Fibroblast of the aortic adventitia (primary cell): ENCODE measurements at places on chromosomes 2 and 18.
A peak's percentile ranks its signal among the peaks of the same experiment; 100 is the strongest.

DNA sequence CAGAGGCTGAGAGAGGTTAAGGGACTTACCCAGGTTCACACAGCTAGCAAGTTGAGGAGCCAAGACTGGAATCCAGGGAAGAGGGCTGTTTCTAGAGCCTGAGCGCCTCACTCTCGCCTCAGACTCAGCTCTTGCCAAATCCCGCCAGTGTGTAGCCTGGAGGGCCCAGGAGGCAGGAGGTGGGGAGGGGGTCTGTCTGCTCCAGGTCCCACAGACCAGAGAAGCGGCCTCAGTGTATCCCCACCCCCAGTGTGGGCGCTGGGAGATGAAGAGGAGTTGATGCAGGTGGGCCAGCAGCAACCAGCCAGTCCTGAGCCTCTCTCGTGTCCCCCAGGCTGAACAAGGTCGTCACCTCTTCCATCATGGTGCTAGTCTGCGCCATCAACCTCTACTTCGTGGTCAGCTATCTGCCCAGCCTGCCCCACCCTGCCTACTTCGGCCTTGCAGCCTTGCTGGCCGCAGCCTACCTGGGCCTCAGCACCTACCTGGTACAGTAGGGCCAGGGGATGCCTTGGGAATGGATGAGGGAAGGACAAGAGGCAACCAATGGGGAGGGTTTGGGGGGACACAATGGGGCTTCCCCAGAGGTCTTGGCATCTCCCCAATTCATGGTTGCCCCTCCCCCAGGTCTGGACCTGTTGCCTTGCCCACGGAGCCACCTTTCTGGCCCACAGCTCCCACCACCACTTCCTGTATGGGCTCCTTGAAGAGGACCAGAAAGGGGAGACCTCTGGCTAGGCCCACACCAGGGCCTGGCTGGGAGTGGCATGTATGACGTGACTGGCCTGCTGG lies 5.2 kb upstream of the CTDSP1 start:
- DNase-seq, result no peak

DNA sequence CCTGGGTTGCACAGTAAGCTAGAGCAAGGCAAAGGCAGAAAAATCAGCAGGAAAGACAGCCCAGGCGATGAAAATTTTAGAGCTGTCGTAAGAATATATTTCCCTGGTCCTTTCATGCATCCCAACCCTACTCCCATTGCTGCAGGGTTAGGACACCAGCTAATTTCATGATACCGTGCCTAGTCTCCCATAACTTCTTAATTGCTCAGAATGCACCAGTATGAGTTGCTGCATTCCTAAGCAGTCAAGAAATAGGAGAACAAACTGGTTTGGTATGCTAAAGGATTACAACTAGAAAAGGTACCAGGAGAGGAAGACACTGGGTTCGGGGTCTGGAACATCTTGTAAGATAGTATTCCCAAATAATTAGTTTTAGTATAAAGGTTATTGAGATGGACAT lies 269.4 kb upstream of the NRXN1 start:
- no peak for DNase-seq

DNA sequence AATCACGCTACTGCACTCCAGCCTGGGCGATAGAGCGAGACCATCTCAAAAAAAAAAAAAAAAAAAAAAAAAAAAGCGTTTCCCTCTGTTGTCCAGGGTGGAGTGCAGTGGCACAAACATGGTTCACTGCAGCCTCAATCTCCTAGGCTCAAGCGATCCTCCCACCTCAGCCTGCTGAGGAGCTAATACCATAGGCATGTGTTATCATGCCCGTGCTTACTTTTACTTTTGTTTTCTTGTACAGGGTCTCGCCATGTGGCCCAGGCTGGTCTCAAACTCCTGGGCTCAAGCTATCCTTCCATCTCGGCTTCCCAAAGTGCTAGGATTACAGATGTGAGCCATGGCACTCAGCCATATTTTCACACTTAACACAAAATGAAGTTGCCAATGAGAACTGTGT lies 37.5 kb downstream of the PSME4 start:
- DNase-seq, result no peak

GRCh38 chr2:161414042-161415033 lies 1.8 kb upstream of the TBR1 start:
- DNase-seq, result peak; percentile 33

GRCh38 chr2:47211497-47212011 lies 56.4 kb upstream of the STPG4 start:
- no peak for DNase-seq

- DNase-seq, result peak; percentile 30
These were observed 9.7 kb upstream of the OTOS start for GRCh38 chr2:240149943-240150784.

DNA sequence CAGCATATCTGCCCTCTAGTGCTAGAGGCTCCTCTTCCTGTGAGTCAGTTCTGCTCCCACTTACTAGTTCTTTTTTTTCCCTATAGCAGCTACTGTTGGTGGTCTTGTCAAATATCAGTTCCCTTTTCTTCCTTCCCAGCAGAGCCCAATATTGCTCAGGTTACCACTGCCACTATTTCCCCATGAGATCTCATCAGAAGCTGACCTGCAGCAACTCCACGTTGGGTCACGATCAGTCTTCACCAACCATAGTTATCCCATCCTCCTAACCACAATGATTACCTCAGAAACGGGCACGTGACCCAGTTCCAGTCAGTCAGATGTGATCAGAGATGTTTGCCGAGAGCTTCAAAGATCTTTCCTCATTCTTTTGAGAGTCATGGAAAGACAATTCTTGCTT lies 59.7 kb upstream of the CAPN13 start:
- DNase-seq, result no peak

- DNase-seq, result no peak
These were observed 95.7 kb downstream of the NEDD4L start for GRCh38 chr18:58139459-58140386.

DNA sequence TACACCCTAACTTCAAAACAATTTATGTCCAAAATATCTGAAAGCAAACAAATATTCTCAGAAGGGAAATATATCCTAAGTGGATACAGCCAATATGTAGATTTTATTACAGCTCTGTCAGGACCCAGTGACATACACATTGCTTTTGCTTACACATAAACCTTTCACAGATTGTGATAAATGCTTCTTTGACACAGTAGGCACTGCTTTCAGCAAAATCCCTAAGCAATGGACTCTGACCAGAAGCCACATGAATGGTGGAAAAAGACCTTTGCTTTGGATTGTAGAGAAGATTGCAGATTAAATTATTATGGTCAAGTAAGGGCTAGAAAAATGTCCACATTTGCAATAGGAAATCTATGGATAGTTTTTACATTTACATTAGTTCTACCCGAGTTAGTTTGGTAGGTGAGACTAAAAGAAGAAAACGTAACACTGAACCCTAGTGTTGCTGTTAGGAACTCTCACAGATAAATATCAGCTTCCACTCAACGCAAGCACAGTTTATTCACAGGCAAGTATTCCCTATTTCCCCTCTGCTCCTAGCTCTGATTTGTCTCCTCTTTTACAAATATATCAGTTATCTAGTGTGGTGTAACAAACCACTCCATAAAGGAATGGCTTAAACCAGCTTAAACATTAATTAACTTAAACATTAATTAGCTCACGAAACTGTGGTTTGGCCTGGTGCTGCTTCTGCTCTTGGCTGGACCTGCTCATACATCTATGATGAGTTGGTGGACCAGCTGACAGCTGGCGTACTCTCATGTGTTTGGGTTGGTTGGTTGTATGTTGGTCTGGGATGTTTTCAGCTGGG lies 23.6 kb upstream of the SERPINE2 start:
- DNase-seq, result no peak

- no peak for DNase-seq
These were observed 14.1 kb upstream of the KLF11 start for GRCh38 chr2:10028988-10029874.

DNA sequence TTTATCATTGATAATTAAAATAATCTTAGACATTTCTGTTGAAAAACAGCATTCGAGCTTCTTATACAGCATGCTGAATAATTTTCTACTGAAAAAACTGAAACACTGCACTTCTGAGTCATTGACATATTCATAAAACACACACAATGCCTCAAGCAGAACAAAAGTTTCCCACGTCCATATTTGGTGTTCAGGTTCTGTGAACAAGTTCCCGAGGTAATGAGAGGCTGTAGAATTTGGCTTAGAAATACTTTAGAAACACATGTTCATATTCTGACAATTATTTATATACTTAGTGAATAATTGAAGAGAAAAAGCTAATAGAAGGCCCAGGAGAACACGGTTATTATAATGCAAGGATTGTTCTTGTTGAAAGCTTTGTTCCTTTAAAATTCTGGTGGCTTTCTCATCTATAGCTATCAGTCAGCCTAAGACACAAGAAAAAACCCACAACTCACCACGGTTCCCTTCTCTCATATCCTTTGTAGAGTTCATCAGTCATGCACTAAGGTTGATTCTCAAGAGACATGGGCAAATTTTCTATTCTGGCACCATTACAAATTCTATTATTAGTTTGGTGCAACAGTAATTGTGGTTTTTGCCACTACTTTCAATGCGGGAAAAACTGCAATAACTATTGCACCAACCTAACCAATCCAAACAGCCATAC lies 194.4 kb downstream of the TMX3 start:
- DNase-seq, result peak; percentile 53

DNA sequence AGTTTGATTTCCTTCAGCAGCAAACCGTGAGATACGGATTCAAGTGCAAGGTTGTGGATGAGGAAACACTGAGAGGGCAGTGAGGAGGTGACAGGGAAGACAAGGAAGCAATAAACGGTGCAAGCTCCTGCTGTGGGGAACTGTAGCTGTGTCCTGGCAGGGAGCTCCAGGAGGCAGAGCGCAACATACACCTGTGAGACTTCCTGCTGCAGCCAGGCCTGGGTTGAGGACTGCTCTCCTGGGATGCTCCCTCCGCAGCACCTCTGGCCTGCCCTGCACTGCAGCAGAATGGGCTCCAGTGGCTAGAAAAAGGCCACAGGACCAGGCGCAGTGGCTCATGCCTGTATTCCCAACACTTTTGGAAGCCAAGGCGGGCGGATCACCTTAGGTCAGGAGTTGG lies 85.5 kb downstream of the MRO start:
- DNase-seq, result no peak

- no peak for DNase-seq
These were observed 32.4 kb downstream of the KCNK3 start for GRCh38 chr2:26724784-26725520.

GRCh38 chr2:113080134-113080533 lies 12.4 kb downstream of the IL1F10 start:
- DNase-seq, result peak; percentile 46

GRCh38 chr2:121288454-121289231 lies 3.6 kb upstream of the TFCP2L1 start:
- DNase-seq, result no peak

DNA sequence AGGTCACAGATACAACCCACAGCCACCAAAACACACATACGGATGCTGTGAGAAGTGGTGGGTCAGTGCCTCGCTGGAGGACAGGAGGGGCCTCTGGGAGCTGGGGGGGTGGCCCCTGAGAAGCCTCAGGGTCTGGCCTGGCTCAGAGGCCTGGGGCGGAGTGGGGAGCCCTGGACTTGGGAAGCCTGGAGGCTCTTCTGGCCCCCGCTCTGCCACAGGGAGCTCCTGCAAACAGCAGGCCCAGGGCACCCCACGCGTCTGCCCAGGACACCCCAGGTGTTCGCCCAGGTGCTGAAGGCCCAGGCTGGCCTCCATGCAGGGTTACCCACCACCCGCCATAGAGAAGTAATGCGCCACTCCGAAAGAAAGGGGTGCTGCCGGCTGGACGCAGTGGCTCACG lies 25.9 kb downstream of the THAP4 start:
- DNase-seq, result no peak

GRCh38 chr18:2656981-2657512 lies 1.5 kb downstream of the SMCHD1 start:
- peak; percentile 22 for DNase-seq

GRCh38 chr18:60372132-60372531 lies 443 bp downstream of the MC4R start:
- no peak for DNase-seq

DNA sequence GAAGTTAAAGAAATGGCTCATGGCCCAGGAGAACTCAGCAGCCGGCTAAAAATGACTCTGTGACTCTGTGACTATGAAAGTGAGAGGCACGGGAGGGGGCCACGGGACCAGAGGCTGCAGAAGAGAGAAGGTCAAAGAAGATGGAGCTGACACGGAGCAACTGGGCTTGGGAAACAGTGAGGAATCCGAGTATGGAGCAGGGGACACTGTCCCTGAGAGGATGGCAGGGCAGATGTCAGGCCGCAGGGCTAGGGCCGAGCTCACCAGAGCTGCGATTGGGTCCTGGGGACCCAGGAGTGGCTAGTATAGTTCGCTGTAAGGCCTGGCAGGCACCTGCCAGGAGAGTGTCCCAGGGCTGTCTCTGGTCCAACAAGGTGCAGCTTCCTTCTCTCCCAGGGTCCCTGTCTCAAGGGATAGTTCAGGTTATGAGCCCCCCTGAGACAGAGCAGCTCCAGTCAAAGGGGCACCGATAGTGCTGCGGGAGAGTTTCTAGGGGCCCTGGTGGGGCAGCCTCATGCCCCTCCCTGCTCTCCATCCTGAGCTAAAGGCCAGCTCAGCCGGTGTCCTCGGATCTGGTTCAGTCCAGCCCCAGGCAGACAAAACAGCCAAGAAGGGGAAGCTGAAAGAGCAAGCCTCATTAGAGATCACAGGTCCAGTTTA lies 42.7 kb downstream of the CIB4 start:
- DNase-seq, result no peak

DNA sequence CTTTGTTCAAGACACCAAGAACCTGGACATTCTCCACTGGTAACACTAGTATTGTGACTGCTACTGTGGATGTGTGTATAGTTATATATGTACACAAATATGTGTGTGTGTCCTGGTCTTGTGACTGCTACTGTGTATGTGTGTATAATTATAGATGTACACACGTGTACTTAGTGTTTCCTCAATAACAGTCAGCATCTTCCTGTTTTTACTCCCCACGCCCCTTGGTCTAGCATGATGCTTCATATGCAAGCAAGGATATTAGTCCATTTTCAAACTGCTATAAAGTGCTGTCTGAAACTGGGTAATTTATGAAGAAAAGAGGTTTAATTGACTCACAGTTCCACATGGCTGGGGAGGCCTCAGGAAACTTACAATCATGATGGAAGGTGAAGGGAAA lies 802.7 kb downstream of the RNF144A start:
- no peak for DNase-seq

DNA sequence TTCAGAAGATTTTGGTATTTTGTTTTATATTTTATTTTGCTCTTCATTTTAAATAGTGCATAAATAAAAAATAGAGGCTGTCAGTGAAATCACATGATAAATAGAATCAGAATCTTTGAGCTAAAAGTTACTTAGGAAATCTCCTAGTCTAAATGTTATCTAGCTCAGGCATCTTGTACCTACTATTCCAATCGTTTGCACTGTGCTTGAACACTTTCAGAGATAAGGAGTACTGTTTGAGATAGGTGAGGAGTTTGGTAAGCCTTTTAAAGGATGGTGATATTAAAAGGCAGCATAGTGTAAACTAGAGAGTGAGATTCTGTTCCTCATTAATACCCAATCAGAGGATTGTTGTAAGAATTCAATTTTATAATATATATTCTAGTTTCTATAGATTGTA lies 157.2 kb upstream of the MYO3B start:
- DNase-seq, result no peak
